Body of pancreas (tissue), 4 donors: ENCODE measurements at places on chromosomes 11 and 22.

DNA sequence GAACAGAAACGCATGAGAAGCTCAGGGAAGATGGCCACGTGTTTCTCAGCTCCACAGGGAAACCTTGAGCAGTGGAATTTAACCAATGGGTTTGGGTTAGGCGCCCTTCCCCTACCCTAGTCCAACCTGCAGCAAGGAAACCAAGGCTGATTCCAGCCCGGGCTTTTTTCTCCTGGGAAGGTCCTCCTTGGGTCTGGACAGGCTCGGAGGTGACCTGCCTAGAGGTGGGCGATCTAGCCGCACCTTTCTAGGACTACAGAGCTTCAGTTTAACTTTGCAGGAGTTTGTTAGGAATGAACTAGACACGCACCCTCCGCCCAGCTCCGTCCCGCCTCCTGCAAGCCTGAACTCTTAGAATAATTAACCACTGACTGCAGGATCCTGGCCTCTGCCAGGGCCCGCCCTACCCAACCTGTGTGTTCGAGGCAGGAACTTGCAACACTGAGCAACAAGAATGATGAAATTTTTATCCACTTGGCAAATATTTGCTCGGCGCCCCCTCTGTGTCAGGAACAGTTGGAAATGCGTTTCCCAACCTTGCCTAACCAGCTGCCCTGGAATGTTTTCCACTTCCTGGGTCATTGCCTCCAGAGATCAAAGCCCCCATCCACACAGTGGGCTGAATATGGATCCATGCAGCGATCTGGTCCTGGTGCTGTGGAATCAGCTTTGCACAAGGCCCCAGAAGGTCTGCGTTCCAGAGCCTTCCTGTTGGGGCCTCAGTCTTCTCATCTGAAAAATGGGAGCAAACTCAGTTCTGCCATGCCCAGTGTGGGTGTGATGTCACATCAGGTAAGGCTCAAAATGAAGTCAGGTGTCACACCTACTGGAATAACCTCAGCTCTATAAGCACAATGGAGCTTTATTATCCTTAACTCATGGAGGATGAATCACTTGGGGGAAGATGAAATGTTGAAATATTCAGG, 13.3 kb downstream of the MPST start:
- DNase-seq, result peak; percentile 93

DNA sequence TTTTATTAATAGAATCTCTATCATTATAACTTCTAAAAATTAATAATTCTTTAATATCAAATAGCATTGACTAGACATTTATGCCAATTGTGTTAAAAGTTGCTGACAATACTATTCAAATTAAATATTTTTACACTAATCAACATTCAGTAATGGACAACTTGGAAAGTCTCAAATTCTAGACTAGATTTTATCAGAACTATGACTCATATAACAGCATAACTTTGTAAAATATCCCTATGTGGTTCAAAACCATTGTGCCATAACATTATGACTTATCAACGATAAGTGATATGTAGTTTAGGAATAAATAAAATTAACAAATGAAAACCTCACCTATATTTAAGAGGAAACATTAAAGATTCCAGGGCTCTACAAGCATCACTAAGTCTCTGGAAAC, 291.8 kb downstream of the SBF2 start:
- DNase-seq, result no peak

DNA sequence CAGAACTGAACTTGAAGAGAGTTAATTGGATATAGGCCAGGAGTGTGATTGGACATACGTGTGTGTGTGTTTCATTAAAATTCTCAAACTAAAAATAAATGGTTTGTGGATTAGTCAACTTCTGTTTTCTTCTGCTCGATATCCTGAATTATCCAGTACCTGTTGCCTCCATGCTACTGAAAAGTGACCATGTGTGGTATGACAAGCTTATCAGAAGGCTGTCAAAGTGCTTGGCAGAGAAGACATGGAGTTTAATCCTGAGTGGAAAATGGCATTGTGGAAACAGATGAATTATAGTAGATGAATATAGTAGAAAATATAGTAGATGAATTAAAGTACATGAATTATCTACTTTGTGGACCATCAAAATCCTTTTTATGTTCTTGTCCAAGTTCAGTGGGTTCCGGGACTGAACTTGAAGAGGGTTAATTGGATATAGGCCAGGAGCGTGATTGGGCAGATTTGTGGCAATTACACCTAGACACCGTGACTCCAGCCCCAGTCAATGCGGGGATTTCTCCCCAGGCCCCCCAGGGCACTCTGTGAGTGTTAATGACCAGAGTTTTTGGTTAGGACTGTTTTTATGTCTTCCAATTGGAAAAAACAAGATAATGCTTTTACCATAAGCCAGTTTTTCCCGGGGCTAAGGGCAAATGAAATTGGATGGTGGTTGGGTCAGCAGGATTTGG, 30.1 kb downstream of the GRAMD1B start:
- DNase-seq, result no peak

DNA sequence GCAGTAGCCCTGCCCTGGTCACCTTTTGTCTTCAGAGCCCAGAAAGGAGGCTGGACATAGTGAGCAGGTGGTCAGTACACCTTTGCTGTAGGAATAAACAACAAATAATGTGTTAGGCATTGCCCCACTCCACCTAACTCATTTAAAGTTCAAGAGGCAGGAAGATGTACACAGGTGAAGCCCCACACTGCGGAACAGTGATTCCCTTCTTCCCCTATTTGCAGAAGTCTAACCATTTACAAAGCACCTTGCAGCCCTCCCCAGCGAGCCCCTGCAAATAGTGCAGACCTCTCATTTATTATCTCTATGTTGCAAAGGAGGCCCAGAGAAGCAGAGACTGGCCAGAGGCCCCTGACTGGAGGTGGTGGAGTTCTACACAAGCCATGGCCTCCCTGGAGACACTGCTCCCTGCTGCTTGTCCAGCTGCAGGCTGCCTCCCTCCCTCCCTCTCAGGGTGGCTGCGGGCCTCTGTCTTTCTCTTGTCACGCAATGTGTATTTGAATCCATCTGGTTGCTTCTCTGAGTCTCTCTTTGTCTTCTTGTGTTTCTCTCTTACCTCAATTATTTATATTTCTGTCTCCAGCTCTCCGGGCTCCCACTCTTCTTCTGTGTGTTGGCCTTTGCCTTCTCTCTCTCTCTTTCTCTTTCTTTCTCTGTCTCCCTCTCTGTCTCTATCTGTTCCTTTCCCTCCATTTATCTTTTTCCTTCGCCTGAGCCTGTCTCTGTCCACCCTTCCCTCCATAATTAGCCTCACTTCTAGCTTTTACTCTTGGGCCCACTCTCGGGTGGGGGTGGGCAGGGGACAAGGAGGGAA, 59.1 kb upstream of the PRDM11 start:
- DNase-seq, result no peak

GRCh38 chr11:95262994-95263765, 32.2 kb upstream of the SESN3 start:
- DNase-seq, result no peak

DNA sequence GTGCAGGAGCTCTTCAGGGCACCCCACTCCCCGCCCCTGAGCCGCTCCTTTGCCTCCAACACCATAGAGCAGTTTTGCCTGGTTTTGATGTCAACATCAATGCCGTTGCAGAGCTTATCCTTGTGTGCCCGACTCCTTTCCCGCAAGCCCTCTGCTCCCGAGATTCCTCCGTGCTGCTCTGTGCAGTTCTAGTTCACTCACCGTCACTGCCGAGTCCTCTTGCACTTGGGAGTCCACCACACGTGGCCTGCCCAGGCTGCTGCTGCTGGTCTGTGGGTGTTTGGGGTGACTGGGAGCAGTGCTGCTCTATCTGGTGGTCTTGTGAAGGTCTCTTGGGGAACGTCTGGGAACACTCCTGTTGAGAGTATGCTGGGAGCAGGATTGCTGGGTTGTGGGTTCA, 63.8 kb upstream of the ANO1 start:
- DNase-seq, result no peak

- DNase-seq, result no peak
Observed at GRCh38 chr11:44221992-44222391, 87.9 kb downstream of the ALX4 start.

DNA sequence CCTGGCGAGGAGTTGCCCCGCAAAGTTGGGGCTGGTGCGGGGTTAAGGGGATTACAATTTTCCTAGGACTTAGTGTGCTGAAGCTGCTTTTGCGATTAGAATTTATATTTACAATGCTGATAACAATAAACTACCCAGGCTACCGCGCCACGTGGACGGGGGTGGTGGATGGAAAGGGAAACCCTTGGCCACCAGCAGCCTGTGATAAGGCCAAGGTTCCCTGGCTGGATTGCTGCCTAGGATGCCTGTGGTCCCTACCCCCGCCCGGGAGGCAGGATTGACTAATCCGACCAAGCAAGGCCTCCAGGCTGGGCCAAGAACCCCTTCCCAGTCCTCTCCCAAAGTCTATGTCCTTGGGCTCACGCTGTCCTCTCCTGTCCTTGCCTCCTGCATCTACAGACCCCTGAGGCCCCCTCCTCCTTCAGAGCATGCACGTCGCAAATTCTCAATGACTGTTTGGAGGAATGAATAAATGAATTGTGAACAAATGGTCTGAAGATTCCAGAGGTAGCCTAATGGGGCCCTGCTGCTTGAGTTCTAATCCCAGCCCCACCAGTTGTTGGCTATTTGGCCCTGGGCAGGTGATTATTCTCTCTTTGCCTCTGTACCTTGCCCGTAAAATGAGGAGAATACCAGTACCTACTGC, 7.6 kb upstream of the CHKA start:
- DNase-seq, result peak; percentile 98

GRCh38 chr11:10415817-10416392, 39.2 kb upstream of the AMPD3 start:
- DNase-seq, result no peak
